ENCODE measurements at places on chromosomes 2 and 18.
A peak's percentile ranks its signal among the peaks of the same experiment; 100 is the strongest.

- no peak for DNase-seq
Observed at GRCh38 chr2:108823286-108823685, 36.7 kb downstream of the CCDC138 start.

- peak; percentile 2 for DNase-seq
Observed at GRCh38 chr2:135948642-135949355, 36.6 kb downstream of the DARS1 start.

GRCh38 chr2:37340637-37341036 lies 3.8 kb upstream of the QPCT start:
- no peak for DNase-seq

DNA sequence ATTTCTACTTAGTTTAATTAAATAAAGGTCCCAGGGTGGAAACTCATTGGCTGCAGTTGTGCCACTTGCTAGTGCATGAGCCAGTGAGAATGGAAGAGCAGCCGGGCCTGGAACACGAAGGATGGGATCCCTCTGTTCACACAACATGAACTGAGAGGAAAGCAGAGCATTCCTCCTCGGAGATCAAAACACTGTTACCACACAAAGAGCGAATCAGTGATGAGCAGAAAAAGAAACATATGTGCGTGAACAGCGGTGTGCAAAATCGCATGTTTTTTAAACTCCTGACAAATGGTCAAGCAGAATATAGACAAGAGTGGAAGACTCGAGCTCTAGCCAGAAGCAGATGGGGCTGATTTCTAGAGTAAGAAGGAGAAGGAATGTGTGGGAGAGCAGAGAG lies 28.4 kb upstream of the ANKRD44 start:
- no peak for DNase-seq

DNA sequence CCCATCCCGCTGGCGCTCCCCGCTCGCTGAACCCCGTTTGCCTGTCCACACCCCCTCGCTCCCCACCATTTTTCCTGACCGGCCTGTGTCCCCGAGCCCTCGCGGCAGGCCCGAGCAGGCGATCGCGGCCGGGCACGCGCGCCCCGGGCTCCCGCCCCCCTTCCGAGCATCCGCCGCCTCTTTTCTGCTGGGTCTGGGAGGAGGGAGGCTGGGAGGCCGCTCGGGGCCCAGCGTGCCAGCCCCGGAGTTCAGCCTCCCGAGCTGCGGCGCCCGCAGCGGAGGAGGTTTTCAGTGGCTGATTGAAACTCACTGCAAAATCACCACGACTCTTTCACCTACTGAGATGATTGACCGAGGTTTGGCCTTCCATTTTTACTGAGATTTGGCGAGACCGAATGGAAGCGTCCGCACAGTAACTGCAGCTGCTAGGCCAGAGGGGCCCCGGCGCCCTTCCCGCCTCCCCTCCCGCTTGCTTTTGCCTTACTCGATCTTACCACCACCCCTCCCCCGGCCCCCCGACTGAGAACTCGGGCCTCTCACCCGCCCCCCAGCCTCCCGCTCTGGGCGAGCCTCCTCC lies 4.8 kb downstream of the SOX11 start:
- no peak for DNase-seq

- DNase-seq, result no peak
Observed at GRCh38 chr2:189836644-189837043, 52.4 kb downstream of the PMS1 start.

DNA sequence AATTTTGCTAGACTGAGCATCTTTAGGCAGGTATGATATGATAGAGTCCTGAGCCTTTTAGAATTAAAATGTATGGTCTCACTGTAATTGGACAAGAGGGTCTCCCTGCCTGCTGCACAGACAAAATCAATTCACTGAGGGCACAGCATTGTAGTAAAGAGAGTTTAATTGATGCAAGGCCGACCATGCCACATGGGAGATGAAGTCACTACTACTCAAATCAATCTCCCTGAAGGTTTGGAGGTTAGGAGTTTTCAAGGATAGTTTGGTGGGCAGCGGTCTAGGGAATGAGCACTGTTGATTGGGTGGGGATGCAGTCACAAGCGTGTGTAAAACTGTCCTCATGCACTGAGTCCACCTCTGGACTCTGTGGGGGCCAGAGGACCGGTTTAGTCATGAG lies 26.1 kb downstream of the SERPINB7 start:
- no peak for DNase-seq

- no peak for DNase-seq
Observed at GRCh38 chr18:33444709-33445108, 4.2 kb upstream of the CCDC178 start.

DNA sequence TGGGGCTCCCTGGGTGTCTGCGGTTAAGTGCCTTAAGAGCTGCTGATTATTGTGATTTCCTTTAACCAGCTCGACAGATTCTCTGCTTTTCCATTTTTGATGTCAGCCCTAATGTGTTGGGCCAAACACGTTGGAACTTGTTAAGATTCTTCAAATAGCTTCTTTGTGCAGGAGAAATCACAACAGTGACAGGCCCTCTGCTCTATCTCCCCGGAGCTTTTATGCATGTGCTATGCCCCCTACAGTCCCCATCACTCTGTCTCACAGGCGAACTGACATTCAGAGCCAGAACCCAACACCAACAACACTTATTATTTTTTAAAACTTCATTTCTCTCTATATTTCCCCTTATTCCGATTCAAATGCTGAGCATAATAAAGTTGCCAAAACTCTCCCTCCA lies 371.7 kb upstream of the CELF4 start:
- no peak for DNase-seq

DNA sequence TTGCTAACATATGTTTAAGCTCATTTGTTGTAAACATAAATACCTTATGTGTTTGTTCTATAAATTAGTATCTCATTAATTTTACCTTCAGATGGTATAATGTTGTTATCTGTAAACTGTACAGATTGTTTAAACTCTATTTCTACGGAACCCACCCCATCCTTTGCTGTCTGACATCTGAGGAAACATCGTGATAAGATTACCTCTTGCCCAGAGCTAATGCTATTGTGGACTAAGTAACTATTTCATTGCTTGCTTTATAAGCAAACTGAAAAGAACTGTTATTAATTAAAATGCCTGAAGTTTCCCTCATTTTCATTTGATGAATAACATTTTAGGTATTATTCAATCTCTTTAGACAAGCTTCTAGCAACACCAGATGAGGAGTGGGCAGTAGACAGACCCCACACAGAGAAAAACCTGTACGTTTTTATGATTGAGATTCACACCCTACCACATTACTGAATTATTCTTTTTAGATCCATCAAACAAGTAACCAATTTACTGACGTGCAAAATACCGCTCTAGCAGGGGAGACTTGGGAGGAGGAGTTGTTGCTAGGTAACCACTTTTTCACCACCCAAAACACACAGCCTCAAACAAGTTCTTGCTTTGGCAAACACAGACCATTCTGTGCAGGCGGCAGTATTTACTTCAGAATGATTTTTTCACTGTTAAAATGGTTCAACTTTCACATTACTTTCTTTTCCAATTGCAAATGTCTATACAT lies 1.9 kb upstream of the SYT4 start:
- DNase-seq, result no peak

- no peak for DNase-seq
Observed at GRCh38 chr2:31811482-31811881, 199.3 kb downstream of the MEMO1 start.

GRCh38 chr2:60312618-60313017 lies 240.8 kb downstream of the BCL11A start:
- no peak for DNase-seq

GRCh38 chr2:83017366-83018090 lies 1441.6 kb downstream of the SUCLG1 start:
- DNase-seq, result no peak

GRCh38 chr2:195338856-195339255 lies 318.2 kb upstream of the SLC39A10 start:
- no peak for DNase-seq

DNA sequence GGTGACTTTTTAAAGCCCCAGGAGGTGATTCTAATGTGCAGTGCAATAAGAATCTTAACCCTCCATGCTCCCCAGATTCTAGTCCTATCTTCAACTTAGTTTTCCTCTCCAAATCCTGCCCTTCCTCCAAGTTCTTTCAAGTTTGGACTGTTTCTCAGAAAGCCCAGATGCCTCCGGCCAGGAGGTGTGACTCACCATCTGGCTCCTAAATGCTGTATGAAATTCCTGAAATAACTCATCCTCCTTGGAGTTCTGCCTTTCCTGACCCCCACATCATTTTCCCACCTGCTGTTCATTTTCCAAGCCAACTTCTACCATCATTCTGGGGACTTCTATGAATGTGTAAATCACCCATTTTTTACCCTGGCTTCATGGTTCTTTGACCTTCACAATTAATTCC lies 118.2 kb upstream of the NOL4 start:
- DNase-seq, result no peak

DNA sequence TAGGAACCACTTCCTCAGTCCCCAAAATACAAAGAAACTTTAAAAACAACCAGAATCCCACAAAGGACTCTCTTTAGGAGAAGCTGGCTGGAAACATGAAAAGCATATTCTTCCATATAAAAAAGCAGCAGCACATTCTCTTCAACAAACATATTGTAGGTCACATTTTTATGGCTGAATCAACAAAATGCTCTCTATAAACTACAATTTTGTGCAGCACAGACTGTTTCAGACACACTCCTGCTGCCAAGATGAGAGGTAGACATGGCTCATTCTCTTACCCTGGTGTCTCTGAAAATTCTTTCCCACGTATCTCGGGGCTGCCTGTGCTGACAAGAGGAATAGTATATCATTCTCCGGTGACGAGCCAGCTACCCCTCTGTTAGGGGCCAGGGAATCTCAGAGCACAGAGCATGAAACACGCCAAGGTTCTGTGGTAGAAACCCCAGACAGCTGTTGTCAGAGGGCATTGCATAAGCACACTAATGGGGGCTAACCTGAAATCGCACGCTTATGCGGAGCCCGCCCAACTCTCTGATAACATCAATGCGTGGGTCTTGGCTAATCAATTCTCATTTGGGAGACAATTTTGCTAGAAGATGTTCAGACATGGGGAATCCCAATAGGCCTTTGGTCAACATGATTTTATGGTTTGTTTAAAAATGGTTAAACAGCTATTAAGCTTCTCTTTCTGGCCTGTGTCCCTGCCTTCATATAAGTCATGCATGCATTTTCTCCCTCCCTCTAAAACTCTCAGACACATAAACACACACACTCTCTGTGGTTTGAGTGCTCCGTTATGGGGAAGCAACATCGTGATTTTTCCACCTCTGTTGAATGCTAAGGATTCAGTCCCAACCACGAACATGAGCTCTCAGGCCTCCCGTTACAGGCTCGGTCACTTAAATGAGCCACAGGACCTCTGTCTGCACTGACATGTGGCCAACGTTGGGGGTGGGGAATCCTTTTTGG lies 177.5 kb downstream of the INO80D start:
- DNase-seq, result no peak

DNA sequence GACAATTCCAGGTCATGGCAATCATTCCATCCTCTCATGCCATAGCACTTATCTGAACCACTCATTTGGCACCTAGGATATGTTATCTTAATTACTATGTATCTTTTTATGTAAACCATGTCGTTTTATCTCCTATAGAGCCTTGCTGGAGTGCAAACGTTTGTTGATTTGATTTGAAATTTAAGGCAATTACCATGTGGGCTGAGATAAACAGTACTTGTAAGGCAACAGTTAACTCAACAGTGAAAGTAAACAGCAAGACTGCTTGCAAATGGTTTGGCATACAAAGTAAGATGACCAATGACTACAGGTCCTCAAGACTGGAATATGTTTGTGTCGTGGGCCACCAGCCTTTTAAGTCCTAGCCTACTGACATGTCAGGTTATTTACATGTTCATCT lies 133.7 kb upstream of the ZFP36L2 start:
- DNase-seq, result no peak

DNA sequence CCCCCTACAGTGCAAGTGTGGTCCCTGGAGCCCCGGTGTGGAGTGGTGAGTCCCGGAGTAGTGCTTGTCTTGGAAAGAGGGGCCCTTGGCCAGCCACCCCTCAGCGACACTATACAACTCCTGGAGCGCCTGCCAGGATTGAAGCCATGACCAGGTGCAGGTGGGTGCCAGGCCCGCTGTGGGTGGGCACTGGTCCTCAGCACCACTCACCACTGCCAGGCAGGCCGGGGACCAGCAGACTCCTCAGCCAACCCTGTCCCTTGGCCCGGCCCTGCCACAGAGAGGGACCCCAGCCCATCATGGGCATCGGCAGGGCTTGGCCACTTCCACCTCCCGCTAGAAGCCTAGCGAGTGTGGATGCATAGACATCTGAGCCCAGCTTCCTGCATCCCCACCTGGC lies 42.2 kb downstream of the STK25 start:
- no peak for DNase-seq

DNA sequence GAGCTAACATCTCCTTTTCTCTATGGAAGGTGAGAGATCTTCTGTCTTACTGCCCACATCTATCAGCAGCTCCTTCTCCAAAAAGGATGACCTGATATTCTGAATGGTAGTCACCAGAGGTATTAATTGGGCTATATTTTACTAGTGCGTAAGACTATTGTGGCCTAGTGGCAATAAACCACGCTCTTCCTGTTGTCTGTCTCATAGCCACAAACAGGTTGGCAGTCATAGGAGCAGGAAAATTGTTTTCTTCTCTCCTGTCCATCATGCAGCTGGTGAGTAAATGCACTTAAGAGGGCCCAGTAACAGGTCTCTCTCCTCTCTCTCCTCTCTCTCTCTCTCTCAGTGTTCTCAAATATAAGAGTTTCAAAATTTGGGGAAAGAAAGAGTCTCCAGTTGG lies 856.8 kb upstream of the ACVR2A start:
- DNase-seq, result no peak

DNA sequence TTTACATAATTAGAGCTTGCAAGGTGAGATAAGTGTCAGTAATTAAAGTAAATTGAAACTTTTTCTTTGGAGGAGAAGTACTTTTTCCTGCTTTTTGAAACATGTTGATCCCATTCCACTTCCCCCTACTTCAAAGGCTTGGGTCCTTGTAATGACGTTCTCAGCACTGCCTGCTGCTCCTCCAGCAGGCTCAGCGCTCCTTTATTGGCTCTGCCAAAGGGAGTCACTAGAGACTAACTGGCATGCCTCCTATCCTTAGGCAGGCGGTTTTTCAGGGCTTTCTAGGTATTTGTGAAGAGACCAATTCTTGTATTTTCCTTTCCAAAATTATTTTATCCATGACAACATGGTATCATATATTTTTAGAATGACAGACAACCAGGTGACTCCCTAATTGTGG lies 43.9 kb upstream of the ACADL start:
- DNase-seq, result no peak
